ENCODE measurements at places on chromosomes 13 and 19. TPM values are rescaled to one million over a fixed set of nuclear protein-coding genes. Genes with fewer than 3 reads are reported as not detected.

DNA sequence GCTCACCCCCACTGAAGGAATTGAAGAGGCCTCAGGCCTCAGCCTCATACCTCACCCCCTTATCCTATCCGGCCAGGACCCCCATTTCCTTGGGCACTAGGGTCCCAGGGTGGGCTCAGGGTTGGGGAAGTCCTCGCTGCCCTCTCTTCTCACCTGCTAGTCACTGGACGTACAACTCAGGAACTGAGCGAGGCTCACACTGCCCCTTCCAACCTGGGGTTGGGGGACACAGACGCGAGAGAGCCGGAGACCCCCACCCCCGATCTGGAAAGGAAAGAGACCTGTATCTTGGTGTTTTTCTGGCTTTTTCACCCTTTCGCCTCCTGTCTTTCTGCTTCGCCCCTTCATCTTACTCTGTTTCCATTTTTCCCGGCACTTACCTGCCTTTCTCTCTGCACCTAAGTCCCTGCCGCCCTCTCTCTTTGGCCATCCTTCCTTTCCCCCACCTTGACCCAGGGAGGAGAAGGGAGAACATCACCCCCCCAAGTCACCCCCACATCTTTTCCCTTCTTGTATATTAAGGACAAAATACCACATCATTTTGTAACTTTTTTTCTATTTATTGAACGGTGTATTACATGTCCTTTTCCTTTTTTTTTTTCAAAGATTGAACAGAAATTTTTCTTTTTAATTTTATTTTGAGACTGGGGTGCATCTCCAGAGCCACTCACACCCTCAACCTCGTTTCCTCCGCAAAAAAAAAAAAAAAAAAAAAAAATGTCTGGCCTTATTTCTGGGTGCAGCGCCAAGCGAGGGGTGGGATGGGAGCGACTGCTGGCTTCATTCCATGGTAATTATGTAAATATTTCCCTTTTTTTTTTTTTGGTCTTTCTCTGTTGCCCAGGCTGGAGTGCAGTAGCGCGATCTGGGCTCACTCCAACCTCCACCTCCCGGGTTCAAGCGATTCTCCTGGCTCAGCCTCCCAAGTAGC is 36.6 kb downstream of the ZSWIM4 start:
- peaks cover 31% of the 10 kb centered on the region for H3K4me1 ChIP-seq
- DNase-seq, result no peak
- H3K4me3 ChIP-seq, result no peak overlapping the region
- no peaks in the 10 kb centered on the region for H3K27me3 ChIP-seq

The NPHS1 gene
- total RNA-seq, result 0.18 TPM

The ZNF730 gene
- 1.5 TPM for total RNA-seq

GRCh38 chr13:43883631-43884030 is 3.9 kb downstream of the LACC1 start:
- peaks cover 9% of the 10 kb centered on the region for H3K36me3 ChIP-seq
- H3K27me3 ChIP-seq, result no peaks in the 10 kb centered on the region
- no peak overlapping the region for H3K4me3 ChIP-seq
- peaks cover 13% of the 10 kb centered on the region for H3K4me1 ChIP-seq

DNA sequence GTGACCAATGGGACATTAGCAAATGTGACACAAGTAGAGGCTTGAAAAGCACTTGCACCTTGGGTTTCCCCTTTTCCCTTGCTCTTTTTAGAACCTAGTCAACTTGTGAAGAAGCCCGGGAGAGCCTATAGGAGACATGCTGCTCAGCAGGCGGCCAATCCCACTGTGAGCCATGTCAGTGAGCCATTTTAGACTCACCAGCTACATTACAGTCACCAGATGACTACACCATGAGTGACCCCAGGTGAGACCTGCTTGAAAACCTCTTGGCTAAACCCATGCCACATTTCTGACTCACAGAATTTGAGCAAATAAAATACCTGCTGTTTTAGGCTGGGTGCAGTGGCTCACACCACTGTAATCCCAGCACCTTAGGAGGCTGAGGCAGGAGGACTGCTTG is 317.5 kb downstream of the KLF12 start:
- H3K4me1 ChIP-seq, result peaks cover 18% of the 10 kb centered on the region
- H3K27ac ChIP-seq, result no peak overlapping the region
- H3K27me3 ChIP-seq, result no peaks in the 10 kb centered on the region
- H3K36me3 ChIP-seq, result peaks cover 45% of the 10 kb centered on the region

The NTN5 gene
- 0.71 TPM for total RNA-seq

The OBI1 gene
- total RNA-seq, result 19.1 TPM

The SMIM44 gene
- not detected for total RNA-seq

The CNFN gene
- total RNA-seq, result 1.00 TPM

The ERFL gene
- total RNA-seq, result 1.1 TPM

The ICAM4 gene
- 0.95 TPM for total RNA-seq

- H3K27me3 ChIP-seq, result no peaks in the 10 kb centered on the region
- H3K27ac ChIP-seq, result no peak overlapping the region
- DNase-seq, result no peak
- peaks cover 15% of the 10 kb centered on the region for H3K36me3 ChIP-seq
Observed at GRCh38 chr19:5006201-5006600, 37.3 kb downstream of the KDM4B start.

Measured in activated B cell treated with CpG ODN at 0.5 μM for 24 hours (primary cell).